Brain (organoid and tissue), 16 donors: ENCODE measurements at places on chromosomes 12 and 14.

DNA sequence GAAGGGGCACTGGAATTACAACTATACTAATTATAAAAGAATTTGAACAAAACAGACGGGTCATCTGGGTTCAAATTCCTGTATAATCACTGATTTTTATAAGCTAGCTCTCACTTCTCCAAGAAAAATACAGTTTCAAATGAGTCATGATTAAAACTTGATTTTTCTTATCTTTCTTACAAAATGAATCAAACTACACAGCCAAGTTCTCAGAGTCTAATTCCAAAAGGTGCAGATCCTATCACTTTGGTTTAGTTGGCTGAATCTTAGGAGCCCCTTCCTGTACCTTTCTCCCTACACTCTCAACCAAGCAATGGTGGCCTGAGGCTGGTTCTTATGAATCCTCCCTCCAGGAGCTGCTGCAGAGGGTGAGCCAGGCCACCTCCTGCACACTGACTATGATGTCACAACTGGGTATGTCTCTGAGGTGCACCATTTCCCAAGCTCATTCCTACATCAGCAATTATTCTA lies 43.8 kb upstream of the BMP4 start:
- no peak for DNase-seq

- DNase-seq: no peak
These were observed 211.5 kb downstream of the PRKD1 start for GRCh38 chr14:29716150-29716549.

- DNase-seq: no peak
These were observed 3.1 kb upstream of the ARHGEF25 start for GRCh38 chr12:57607958-57608663.

GRCh38 chr12:13702381-13702780 lies 279.0 kb downstream of the GRIN2B start:
- DNase-seq: peak; percentile 66

DNA sequence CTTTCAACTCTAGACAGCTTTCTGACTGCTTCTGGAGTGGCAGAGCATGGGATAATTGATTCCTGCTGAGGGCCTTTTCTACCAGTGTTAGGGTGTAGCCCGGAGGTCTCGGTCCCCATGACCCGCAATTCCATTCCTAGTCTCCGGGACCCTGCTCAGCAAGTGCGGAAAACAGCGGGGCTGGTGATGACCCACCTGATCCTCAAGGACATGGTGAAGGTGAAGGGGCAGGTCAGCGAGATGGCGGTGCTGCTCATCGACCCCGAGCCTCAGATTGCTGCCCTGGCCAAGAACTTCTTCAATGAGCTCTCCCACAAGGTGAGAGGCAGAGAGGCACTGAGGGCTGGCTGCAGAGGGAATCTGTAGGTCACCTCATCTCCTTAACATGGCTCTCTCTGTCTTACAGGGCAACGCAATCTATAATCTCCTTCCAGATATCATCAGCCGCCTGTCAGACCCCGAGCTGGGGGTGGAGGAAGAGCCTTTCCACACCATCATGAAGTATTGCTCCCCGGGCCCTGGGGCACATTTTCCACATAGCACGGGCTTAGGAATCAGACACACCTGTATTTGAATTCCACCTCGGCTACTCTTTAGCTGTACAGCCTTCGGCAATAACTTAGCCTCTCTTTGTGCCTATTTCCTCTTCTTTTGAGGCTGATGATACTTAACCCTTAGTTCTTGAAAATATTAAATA lies 5.6 kb upstream of the GAPDH start:
- DNase-seq: no peak

GRCh38 chr12:119100933-119101332 lies 77.8 kb upstream of the HSPB8 start:
- no peak for DNase-seq

- peak; percentile 34 for DNase-seq
These were observed 22.9 kb downstream of the CACNA1C start for GRCh38 chr12:2075508-2076195.

- peak; percentile 53 for DNase-seq
These were observed 8.8 kb upstream of the SH2B3 start for GRCh38 chr12:111396726-111397445.

- no peak for DNase-seq
These were observed 145.3 kb upstream of the DCN start for GRCh38 chr12:91327889-91328288.

GRCh38 chr14:35250319-35250718 lies 41.9 kb upstream of the PSMA6 start:
- no peak for DNase-seq

DNA sequence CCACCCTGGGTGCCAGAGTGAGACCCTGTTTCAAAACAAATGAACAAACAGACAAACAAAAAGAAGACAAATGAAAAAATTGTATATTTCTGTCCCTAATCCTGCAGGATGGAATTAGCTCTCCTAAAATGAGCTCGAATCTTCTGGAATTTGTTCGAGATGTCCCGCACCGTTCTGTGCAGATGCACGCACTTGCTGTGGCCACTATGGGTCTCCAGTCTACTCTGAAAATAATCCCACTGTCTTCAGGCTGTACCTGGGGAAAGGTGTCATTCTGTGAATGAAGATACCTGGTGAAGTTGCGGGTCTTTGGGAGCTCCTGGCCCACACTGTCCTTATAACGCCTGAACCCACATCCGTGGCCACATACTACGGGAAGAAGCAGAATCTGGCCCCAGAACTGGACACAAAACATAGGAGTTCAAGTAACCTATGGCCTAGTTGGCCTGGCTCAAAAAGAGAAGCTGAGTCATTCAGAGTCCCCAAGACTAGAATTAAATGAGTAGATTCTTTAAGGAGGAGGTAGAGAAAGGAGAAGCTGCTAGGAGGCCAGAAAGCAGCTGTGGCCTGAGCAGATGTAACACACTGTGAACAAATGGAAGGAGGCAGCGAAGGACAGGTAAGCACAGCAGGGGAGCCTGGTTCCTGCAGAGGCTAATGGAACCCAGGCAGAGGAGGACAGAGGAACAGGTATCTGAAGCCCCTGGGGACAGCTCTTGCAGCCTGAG lies 108.6 kb downstream of the FOXN3 start:
- no peak for DNase-seq

- DNase-seq: no peak
These were observed 300.4 kb upstream of the CLEC14A start for GRCh38 chr14:38556252-38556651.

GRCh38 chr14:54633076-54633475 lies 66.1 kb downstream of the SAMD4A start:
- no peak for DNase-seq

- DNase-seq: no peak
These were observed 1439.1 kb upstream of the FLRT2 start for GRCh38 chr14:84090837-84091236.

- DNase-seq: peak; percentile 83
These were observed 484 bp downstream of the RIC8B start for GRCh38 chr12:106774808-106775524.

DNA sequence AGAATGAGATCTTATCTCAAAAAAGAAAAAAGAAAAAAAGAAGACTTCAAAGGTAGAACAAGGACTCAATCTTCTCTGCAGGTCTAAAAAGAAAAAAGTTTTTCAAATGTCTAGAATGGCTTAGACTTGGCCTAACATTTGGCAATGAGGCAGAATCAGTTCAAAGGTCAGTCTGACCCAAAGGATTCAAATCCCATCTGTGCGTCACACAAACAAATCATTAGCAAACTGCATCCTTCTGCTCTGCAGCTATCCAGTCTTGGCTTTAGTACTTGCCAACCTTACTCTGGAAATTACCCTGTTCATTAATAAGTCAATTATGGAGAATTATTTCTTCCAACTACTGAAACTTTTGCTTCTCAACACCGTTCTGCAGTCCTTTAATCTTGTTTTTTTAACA lies 3.1 kb downstream of the YAF2 start:
- no peak for DNase-seq

- DNase-seq: no peak
These were observed 25.0 kb downstream of the DIO2 start for GRCh38 chr14:80186301-80186800.

- DNase-seq: no peak
These were observed 86.2 kb downstream of the TSPAN8 start for GRCh38 chr12:71071536-71072097.

DNA sequence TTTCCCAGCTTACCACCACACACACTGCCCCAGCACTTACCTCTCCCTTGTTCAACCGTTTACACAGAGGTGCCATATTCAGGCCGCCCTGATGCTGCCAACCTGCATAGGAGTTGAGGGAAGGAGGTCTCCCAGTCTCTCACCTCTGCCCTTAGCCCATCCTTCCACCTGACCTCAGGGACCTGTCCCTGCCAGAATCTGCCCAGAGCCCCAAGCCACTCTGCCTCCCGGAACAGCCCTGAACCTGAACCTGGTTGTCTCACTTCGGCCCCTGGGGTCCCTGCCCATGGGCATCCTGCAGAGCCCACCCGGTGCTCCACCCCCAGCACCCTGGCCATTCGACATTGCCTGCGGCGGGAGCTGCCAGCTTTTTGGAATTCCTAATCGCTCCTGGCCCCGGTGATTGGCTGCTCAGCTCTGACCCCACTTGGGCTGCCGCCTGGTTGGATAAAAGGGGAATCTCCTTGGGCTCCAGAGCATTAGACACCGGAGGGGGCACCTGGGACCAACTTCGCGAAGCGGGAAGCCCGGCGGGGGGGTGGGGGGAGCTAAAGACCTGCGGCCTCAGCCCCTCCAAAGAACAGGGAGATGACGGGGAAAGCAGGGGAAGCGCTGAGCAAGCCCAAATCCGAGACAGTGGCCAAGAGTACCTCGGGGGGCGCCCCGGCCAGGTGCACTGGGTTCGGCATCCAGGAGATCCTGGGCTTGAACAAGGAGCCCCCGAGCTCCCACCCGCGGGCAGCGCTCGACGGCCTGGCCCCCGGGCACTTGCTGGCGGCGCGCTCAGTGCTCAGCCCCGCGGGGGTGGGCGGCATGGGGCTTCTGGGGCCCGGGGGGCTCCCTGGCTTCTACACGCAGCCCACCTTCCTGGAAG lies at the start of gene VSX2:
TSS of gene VSX2 (plus strand) at position 476 of the 874 bp plus-strand sequence. CDS start at position 589, 113 bp downstream.
- no peak for DNase-seq

DNA sequence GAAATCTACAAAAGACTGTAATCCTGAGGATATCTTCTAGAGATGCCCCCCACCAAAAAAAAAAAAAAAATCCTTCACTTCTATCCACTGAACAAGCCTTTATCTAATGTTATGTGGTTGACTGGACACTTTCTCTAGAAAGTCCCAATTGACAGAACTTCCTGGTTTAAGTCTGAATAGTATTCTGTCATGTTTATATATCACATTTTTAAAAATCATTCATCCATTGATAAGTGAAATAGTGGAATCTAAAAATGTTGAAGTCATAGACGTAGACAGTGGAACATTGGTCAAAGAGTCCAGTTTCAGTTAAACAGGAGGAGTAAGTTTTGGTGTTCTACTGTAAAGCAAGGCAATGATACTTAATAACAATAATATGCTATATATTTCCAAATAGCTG lies 297.0 kb downstream of the SSPN start:
- no peak for DNase-seq

- DNase-seq: no peak
These were observed 57.8 kb downstream of the C14orf132 start for GRCh38 chr14:96096639-96097610.

DNA sequence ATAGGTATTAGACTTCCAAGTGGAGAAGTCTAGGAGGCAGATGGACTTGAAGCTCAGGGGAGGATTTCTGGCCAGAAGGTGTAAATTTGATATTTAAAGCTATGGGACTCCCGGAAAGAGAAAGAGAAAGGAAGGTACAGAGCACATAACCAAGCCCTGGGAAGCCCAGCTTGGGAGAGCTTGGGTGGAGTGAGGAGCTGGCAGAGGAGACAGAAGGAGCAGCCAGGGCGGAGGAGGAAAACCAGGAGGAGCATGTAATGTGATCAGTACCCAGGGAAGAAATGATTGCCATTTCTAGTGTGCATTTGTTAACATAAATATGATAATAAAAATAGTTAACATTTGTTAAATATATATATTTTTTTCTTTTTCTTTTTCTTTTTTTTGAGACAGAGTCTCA lies 67.4 kb downstream of the KICS2 start:
- DNase-seq: no peak

DNA sequence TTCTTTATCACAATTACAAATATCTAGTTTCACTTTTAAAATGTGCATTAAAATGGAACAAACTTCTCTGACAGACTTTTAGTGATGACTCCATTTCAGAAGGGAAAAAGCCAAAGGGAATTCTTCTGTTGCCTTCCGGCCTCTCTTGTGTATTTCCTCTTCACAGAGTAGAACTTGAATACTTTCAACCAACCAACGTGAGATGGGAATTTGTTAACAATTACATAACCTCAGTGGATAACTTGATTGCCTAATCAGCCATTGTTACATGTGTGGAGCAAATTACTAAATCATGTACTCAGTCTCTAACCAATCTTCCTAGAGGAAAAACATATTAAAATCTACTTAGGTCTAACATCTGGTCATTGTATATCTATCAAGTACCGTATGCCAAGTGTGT lies 291.1 kb downstream of the SYT1 start:
- DNase-seq: no peak

- no peak for DNase-seq
These were observed 479.7 kb upstream of the MGAT4C start for GRCh38 chr12:86735851-86736250.

DNA sequence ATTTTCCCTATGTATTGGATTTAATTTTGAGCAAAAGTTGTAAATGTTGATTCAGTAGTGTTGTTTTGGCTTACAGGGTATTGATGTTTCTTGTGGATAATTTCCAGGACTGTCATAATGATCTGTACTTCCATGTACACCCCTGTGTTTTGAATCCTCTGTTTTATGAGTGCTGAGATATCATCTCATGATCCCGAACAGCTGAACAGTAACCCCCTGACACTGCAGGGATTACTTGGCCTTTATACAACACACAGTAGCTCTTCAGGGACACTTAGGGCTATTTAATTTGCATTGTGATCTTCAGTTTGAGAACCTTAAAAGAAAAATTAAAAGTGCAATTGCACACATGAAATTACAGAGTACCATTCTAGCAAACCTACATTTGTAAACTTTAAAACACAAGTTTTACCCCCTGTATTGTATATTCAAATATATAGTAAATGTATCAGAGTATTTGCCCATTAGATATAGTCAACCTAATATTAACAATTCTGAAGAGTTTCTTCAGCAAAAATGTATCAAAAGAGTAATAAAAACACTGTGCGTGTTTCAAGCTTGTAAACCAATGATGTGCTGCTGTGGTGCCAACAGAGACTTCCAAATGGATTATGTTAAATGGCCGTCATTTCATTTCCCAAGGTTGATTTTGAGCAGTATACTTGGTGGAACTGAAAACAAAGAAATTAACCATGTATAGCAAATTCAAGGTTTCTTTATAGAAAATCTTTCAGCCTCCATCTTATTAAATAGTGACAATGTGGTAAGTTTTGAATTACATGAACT lies 27.9 kb upstream of the MYF6 start:
- no peak for DNase-seq

DNA sequence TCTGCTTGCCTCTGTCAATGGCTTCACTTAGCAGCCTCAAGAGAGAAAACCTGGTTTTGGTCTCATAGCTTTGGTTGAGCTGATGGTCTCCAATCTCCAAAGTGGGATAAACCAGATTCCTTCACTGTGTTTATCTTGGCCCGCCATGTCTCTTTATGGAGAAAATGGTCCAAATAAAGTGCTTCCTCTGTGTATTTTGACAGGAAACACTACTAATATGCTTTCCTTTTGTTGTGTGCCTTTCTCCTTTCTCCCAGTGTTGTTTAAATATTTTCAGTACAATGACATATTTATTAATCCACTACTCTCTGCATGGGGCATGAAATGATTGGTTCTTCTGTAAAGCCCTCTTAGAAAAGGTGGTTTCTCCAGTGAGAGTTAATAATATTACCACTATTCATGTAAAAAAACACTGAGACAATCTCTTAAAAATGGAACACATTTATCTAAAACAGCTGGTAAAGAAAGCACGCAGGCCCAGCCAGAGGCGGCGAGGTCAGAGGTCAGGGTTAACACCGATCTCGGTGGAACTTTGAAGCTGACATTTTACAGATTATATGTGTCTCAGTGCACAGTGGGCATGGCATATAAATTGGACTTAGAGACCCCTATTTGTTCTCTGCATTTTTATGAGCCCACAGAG lies 24.2 kb downstream of the TMEM30B start:
- no peak for DNase-seq
